ENCODE measurements at places on chromosomes 11 and 22.

- DNase-seq, result no peak
Measured at GRCh38 chr11:6268820-6269219, 9.2 kb downstream of the CCKBR start.

GRCh38 chr11:132119573-132119972 lies 749.2 kb downstream of the NTM start:
- no peak for DNase-seq

DNA sequence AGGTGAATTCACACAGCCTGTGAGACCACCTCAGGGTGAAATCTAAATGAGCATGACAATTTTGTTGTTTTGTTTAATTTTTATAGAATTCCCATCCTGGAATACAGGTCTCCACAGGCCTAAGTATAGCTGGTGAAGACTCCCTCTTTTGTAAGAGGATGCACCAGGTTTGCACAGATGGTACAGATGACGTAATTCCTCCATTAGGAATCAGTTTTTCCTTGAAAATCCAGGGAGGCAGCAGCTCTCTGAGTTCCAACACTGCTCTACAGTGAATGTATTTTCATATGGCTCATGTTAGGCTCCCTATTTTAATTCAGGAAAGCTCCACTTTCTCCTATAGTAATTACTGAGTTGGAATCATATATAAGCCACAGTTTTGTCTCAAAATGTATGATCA lies 47.2 kb downstream of the USP28 start:
- DNase-seq, result no peak

- DNase-seq, result no peak
Measured at GRCh38 chr11:87976009-87976408, 199.2 kb downstream of the RAB38 start.

DNA sequence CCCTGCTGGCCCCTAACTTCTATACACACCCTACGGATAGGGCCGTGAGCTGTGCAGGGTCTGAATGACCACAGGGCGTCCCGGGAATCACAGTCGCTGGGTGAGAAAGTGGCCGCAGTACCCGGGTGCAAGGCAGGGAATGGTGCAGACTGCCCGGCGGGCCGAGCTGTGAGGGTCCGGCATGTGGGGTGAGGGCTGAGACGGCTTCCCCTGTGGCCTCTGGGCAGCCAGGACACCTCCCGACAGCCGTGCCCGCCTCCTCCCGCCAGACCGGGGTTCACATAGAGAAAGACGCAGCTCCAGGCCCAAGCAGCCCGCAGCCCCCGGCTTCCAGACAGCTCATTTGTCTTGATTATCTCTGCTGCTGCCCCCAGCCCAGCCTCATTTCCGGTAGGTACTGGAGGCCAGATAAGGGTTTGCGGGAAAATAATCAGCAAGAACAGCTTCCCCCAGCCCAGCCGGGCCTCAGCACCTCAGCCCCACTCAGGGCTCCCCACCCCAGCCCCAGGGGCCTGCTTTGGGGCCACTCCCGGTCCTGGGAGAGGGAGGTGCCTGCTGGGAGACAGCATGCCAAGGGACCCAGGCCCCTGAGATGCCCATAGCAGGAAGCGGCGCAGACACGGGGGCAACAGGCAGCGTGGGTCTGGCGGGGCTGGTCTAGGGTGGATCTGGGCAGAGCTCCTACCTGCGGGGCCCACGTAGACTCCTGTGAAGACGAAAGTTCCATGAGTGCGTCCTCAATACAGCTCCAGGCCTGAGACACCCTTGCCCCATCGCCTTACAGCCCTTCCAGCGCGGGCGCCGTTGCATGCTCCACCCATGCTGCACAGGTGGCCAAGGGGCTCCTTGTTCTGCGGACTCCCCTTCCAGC lies 123.1 kb downstream of the BRD1 start:
- DNase-seq, result no peak
